ENCODE measurements at places on chromosomes 13 and 19. TPM values are rescaled to one million over a fixed set of nuclear protein-coding genes. Genes with fewer than 3 reads are reported as not detected.
A peak's percentile ranks its signal among the peaks of the same experiment; 100 is the strongest.

DNA sequence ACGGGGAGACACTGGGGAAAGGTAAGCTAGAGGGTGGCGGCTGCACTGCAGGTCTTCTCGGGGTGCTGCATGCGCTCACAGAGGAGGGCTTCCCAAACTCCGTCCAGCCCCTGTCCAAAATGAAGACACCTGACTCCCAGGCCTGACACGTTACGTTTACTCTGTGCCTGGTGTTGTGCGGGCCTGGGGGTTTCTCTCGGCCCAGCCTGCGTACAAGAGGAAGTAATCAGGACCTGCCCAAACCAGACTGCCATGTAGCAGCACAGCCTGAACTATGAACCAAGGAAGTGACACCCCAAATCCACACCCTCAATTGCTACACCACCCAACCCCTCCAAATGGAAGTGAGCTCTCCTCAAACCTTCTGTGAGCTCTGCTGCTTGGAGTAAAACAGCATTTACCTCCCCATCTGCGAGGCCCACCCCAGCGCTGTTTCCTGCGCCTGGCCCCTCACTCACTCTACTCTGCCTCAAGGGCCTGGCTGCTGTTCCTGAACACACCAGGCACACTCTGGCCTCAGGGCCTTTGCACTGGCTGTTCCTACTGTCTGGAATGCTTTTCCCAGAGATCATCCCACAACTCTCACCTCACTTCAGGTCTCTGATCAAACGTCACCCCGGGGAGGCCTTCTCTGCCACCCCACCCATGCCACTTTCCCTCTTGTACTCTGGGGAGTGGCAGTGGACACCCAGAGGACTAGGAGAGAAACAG is 3.0 kb downstream of the HSPBP1 start:
- DNase-seq = no peak

The IGFL3 gene
- not detected for polyA plus RNA-seq

The FUT6 gene
- not detected for polyA plus RNA-seq

GRCh38 chr13:73698859-73699258 is 435.3 kb downstream of the KLF12 start:
- DNase-seq = no peak

The TMEM86B gene
- polyA plus RNA-seq = 3.0 TPM

DNA sequence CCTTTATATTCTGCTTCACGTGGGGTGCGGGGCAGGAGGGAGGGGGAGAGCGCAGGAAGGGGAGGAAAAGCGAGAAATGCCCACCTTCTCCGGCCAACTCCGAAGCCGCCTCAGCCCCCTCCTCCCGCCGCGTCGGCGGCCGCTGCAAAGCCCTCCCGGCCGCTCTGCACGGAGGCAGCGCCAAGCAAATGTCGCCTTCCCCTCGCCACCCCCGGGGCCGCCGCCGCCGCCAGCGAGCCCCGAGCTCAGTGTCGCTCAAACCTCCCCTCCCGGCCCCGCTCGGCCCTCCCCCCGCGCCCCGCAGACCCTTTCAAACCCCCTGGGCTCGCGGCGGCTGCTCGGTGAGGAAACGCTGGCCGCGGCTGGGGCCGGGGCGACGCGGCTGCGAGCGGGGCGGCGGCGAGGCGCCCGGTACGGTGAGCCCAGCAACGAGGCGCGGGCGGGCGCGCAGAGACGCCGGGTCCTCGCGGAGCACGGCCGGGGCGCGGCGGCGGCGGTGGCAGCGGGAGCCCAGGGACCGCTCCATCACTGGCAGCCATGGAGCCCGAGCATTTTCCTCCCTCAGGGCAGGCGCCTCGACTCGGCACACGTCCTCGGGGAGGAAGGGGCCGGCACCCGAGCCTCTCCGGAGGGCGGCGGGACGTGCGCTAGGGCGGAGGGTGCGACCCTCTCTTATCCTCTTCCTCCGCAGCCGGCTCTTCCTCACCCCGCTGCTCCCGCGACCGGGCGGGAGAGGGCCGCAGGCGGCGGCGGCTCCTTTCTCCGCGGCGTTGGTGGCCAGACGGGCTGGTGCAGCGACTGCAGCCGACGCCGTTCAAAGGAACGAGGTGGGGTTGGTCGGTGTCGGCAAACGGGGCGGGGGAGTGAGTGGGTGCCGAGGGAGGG is 463 bp upstream of the TSC22D1 start:
- no peak for DNase-seq

The ARRDC5 gene
- polyA plus RNA-seq = not detected

DNA sequence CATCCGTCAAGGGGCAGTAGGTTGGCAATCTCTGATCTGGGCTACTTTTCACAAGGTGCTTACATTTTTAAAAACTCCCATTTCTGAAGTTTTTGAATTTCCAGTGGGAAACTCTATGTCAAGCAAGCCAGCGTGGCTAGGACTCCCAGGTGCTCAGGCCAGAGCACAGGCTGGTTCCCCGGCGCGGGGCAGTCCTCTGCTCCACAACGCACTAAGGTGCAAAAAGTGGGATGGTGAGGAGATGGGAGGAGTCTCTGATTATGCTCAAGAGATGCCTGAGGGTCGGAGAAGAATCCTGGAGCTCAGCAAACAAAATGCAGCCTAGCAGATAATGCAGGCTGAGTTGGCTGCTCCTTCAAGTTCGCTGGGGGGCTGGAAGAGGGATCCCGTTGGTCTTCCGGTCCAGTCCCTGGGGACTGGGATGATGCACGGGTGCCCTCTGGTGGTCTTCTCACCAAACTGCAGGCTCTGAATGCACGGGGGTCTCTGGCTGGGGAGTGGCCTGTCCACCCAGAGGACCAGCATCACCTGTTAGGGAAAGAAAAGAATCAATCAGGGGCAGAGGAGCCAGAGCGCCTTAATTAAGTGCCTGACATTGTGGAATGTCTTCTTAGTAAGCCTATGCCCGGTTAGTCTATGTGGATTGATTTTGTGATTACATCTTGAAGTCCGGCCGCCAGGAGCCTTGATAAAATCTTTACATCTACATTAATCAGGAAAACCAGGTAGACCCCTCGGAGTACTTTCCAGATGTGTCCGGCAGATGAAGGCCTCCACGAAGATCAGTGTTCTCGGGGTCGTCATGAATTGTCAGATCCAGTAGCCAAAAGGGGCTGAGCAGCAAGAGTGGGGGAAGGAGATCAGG is 244.4 kb upstream of the MAB21L1 start:
- DNase-seq = no peak

- peak; percentile 63 for DNase-seq
Observed at GRCh38 chr13:80336370-80336769, 4.6 kb downstream of the SPRY2 start.

DNA sequence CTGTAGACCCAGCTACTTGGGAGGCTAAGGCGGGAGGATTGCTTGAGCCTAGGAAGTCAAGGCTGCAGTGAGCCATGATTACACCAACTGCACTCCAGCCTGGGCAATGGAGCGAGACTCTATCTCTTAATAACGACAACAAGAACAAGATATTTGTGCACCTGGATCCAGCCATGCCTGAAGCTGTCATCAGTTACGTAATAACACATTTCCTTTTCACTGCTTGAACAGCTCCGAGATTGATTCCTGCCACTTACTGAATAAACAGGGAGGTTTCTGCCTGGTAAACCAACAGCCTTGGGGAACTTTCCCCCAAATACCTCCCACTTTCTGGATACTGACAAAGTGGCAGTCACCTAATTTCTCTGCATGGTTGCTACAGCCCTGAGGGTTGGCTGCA is 5.4 kb downstream of the KANK2 start:
- DNase-seq = no peak

- no peak for DNase-seq
Observed at GRCh38 chr19:36081894-36082293, 27.2 kb downstream of the WDR62 start.

- DNase-seq = no peak
Observed at GRCh38 chr19:16367261-16367683, 42.6 kb downstream of the KLF2 start.

DNA sequence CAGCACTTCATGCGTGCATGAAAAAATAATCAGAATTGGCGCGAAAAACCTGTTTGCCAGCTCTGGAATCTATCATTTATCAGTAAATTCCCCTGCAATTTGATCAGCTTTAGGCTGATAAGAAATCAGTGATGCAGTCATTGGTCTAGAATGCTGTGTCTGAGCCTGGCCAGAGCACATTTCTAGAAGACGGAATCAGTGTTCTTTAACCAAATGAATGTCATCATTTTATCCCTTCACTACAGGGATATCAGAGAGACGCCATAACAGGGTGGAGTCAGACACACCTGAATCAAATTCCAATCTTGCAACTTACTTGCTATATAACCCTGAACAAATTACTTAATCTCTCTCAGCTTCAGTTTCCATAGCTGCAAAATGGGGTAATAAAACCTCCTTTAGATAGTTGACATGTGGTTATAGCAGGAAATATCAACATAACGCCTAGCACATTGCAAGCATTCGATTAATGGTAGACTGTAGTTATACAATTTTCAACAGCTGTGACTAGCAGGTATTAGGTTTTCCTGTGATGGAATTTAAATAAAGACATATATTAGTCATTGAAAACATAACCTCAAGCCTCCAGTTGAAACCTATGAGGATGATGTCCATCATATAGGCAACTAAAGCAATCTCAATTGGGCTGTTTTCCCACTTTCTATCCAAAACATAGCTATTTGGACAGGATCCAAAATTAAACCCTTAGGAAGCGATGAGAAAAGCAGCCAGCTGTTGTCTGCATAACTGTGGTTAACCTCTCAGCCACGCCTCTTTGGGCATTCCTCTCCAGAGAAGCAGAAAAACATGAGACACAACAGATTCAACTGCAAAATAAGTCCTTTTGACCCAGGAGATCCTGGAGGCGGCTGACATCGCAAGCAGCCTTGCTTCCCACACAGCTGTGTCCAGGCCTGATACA is 51.6 kb upstream of the UBL3 start:
- peak; percentile 55 for DNase-seq

- DNase-seq = no peak
Observed at GRCh38 chr19:5491565-5491964, 36.3 kb downstream of the ZNRF4 start.

The CEACAM20 gene
- not detected for polyA plus RNA-seq

DNA sequence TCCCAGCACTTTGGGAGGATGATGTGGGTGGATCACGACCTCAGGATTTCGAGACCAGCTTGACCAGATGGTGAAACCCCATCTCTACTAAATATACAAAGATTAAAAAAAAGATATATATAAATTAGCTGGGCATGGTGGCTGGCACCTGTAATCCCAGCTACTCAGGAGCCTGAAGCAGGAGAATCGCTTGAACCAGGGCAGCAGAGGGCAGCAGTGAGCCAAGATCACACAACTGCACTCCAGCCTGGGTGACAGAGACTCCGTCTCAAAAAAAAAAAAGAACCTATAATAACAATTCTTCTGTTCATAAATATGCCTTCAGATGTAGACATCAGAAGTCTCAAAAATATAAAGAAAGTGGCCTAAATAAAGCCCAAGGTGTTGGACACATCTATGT is 7.6 kb downstream of the ZNF737 start:
- no peak for DNase-seq

The MCEMP1 gene
- not detected for polyA plus RNA-seq

All from muscle of back (tissue), 13 donors.